ENCODE measurements at places on chromosomes 13 and 19.
A peak's percentile ranks its signal among the peaks of the same experiment; 100 is the strongest.

DNA sequence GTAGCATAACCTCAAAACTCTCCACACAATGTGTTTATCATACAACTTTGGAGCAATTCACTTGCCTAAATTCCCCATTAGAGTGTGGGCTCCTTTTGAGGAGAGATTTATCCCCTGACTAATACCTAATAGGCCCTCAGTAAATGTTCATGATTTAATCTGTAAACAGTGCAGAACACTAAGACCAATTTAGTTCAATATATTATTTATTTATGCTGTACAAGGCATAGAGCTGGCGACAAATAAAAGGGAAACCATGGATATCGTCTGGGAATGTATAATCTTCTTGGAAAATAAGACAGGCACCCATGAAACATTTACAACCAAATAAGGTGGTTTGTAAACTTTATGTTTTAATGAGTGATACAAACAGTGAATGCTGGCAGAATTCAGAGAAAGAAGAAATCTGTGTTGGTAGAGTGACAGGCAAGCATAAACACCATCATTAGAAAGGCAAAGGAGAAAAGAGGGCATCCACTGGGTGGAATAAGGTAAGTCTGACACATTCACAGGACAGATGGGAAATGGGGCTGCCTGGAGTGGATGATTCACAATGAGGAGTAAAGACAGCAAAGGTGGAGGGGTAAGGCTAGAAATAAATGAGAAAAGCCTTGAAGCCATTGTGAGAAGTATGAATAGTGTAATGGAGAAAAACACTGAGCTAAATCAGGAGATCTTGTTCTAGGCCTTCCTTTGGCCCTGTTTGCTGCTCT lies 106.1 kb upstream of the MIR17HG start:
- no peak overlapping the region for H3K4me3 ChIP-seq
- no peaks in the 10 kb centered on the region for H3K36me3 ChIP-seq
- H3K4me1 ChIP-seq = no peaks in the 10 kb centered on the region

- peaks cover 18% of the 10 kb centered on the region for H3K4me1 ChIP-seq
- no peaks in the 10 kb centered on the region for H3K27me3 ChIP-seq
- no peak for DNase-seq
- H3K27ac ChIP-seq = peak overlapping the region; percentile 86
- H3K4me3 ChIP-seq = peak overlapping the region; percentile 56
Observed at GRCh38 chr13:40981361-40981760, 37.8 kb downstream of the ELF1 start.

DNA sequence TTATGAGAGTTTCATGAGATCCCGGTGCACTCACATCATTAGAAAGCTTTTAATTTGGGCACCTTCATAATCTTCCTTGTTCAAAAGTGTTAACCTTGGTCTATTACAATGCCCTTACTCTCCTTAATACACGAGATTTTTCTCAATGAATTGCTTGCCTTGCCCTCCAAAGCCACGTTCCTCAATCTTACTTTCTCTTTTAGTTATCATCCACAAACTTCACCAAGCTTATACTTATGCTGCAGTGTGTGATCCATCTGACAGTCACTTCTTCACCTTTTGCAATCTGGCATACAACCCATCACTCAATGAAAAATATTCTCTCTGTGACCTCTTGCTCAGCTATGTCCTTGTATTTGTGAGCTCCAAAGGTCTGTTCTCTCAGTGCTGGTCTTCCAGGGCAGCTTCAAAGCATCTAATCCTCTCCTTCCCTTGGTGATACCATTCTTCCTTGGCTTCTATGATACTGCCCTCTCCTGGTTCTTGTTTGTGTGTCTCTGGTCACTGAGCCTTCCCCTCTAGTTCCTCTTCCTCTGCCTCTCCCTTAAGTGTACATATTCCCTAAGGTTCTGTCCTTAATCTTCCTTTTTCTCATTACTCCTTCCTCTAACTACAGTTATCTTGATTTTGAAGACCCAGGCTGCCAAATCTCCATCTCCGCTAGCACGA lies 202.2 kb upstream of the STARD13 start:
- no peak overlapping the region for H3K27ac ChIP-seq
- no peaks in the 10 kb centered on the region for H3K36me3 ChIP-seq
- no peak overlapping the region for H3K4me3 ChIP-seq
- no peak for DNase-seq
- no peaks in the 10 kb centered on the region for H3K4me1 ChIP-seq
- no peaks in the 10 kb centered on the region for H3K27me3 ChIP-seq

DNA sequence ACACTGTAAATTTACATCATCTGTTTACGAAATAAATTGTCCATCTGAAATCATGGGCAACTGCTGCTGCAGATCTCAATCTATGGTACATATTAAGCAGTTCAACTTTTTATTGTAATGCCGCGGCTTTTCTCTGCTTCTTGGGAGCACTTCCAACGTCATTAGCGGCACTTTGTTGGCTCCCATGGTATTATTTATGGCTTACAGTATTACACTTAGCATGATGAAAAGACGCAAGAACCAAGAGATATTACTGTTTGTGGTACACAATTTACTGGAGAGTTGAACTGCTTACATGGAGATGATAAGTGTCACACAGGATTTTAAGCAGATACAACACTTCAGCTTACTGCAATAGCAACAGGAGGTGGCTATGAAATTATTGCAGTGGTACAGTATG lies 442.1 kb downstream of the PCDH20 start:
- H3K4me1 ChIP-seq = no peaks in the 10 kb centered on the region
- H3K36me3 ChIP-seq = no peaks in the 10 kb centered on the region
- DNase-seq = no peak
- H3K27ac ChIP-seq = no peak overlapping the region

DNA sequence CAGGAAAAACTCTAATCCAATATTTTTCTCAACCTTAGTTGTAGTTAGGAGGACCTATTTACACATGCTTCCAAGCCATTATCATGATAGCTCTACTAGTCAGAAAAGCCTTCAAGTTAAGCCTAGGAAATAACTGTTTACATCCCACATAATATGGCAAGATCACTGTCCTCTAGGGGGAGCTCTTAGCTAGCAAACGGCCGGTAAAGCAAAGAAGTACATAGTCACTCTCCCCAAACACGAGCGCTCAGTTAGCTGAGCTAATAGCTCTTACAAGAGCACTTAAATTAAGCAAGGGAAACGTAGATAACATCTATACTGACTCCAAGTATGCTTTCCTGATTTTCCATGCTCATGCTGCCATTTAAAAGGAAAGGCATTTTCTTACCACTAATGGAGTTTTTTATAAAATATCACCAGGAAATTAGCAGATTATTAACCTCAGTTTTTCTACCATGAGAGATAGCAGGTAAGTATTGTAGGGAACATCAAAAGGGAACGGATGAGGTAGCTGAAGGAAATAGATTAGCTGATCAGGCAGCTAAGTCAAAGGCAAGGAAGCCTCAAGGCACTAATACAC lies 100.6 kb upstream of the PABPC3 start:
- no peak for DNase-seq
- no peaks in the 10 kb centered on the region for H3K36me3 ChIP-seq
- no peaks in the 10 kb centered on the region for H3K27me3 ChIP-seq
- no peak overlapping the region for H3K27ac ChIP-seq
- H3K4me3 ChIP-seq = no peak overlapping the region
- no peaks in the 10 kb centered on the region for H3K4me1 ChIP-seq
